ENCODE measurements at places on chromosomes 11 and 22. TPM values are rescaled to one million over a fixed set of nuclear protein-coding genes. Genes with fewer than 3 reads are reported as not detected.

DNA sequence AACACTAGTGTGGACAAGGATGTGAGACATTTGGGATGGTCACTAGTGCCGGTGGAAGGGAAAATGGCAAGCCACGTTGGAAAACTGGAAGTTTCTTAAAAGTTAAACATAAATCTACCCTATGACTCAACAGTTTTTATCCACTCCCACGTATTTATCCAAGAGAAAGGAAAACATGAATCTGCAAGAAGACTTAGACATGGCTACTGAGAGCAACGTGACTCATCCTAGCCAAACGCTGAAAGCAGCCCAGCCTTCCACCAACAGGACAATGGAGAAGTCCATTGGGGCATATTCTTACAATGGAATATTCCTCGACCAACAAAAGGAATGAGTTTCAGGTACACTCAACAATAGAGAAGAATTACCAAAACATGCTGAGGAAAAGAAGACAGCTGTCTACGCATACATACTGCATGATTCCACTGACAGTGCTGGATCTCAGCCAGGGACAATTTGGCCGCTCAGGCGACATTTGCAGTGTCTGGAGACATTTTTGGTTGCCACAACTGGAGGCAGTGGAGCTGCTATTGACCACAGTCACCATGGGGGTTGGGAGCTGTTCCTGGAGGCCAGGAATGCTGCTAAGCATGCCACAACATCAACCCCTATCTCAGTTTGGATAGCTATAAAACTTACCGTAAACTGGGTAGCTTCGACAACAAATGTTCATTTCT lies 21.2 kb downstream of the SYT13 start:
- no peak overlapping the region for H3K27ac ChIP-seq
- H3K27me3 ChIP-seq, result no peaks in the 10 kb centered on the region
- no peak for DNase-seq
- no peaks in the 10 kb centered on the region for H3K36me3 ChIP-seq
- H3K4me1 ChIP-seq, result no peaks in the 10 kb centered on the region

The MMP3 gene
- polyA plus RNA-seq, result not detected

DNA sequence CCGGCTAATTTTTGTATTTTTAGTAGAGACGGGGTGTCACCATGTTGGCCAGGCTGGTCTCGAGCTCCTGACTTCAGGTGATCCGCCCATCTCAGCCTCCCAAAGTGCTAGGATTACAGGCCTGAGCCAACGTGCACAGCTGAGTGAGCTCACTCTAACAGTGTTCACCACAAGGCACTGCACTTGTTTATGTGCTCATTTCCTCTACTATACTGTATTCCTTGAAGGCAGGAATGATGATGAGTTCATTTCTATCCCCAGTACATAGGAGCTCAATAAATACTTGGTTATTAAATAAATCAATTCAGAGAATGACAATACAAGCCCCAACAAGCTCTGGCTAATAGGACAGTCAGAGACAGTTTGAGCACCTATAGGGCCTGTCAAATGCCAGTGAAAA lies 29.1 kb downstream of the ALG8 start:
- H3K4me1 ChIP-seq, result no peaks in the 10 kb centered on the region
- H3K27ac ChIP-seq, result no peak overlapping the region
- H3K4me3 ChIP-seq, result no peak overlapping the region

DNA sequence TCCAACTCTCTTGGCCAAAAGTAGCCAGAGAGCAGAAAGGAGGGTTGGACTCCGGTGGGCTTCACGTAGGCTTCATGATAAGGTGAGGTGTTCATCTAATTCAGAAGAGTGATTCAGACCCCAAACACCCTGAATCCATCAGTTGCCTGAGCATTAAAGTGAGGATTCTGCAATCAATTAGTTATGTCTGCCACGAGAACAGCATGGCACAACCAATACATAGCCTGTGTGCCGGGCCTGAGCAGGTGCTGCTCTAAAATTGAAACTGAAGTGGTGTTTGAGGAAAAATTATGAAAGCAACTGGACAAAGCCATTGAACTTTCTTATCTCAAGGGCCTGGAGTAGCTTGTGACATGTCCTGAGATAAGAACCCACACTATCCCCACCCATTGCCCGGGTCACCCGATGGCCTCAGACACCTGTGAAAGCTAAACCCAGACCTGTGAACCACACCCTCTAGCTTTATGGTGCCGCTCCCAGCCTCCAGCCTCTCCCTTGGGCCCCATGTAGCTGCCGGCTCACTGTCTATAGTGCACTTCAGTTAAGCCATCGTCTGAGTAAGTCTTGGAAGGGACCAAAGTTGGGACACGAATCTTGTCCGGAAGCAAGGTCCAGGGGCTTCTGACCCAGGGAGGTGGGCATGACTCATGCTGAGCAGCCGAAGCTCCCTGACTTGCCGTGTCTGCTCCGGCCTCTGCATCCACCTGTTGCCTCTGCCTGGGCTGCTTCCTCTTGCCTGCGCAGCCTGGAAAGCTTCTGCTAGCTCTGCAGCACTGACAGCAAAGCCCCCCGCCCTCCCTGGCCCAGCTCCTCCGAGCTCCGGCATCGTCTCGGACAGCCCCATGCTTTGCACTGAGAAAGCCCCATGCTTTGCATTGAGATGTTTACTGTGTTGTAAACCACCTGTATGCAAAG lies 5.7 kb upstream of the MYEOV start:
- no peak overlapping the region for H3K27ac ChIP-seq
- H3K4me1 ChIP-seq, result peaks cover 4% of the 10 kb centered on the region
- DNase-seq, result no peak
- H3K27me3 ChIP-seq, result no peaks in the 10 kb centered on the region
- no peaks in the 10 kb centered on the region for H3K36me3 ChIP-seq
- no peak overlapping the region for H3K4me3 ChIP-seq

The CARD10 gene
- 0.69 TPM for polyA plus RNA-seq

DNA sequence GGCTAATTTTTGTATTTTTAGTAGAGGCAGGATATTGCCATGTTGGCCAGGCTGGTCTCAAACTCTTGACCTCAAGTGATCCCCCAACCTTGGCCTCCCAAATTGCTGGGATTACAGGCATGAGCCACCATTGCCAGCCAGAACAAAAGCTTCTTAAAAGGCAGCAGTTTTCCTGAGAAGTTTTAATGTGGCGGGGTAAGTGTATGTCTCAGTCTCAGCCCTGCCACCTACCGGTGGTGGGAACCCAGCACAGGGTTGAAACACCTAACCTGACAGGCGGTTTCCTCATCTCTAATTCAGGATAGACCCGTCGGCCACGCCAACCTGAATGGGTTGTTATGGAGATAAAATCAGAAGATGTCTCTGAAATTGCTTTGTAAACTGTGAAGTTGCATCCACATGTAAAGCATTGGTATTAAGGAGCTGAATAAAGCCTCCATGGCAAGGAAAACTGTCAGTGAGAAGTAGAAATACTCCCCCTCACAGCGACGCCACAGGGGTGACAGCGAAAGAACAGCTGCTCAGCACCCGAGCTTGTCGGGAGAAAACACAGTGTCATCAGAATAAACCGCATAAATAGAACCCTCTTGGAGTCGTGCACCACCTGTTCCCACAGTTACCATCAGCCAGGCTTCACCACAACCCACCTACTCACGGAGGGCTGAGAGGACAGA lies 165.9 kb upstream of the NCAM1 start:
- no peaks in the 10 kb centered on the region for H3K27me3 ChIP-seq
- H3K4me1 ChIP-seq, result no peaks in the 10 kb centered on the region
- H3K4me3 ChIP-seq, result no peak overlapping the region
- H3K27ac ChIP-seq, result no peak overlapping the region
- DNase-seq, result no peak

DNA sequence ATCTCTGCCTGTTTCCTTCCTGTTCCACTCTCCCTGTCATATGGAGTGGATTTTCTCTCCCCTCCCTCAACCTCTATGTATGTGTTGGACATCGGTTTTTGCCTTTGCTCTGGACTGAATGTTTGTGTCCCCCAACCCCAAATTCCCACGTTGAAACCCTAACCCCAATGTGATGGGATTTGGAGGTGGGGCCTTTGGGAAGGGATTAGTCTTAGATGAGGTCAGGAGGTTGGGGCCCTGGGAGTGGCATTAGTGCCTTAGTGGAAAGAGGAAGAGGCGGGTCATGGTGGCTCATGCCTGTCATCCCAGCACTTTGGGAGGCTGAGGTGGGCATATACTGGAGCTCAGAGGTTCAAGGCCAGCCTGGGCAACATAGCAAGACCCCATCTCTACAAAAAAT lies 11.6 kb downstream of the TP53AIP1 start:
- H3K4me1 ChIP-seq, result no peaks in the 10 kb centered on the region
- no peaks in the 10 kb centered on the region for H3K27me3 ChIP-seq
- no peak for DNase-seq
- H3K27ac ChIP-seq, result no peak overlapping the region
- no peaks in the 10 kb centered on the region for H3K36me3 ChIP-seq
- no peak overlapping the region for H3K4me3 ChIP-seq
